ENCODE measurements at places on chromosomes 4 and X. TPM values are rescaled to one million over a fixed set of nuclear protein-coding genes. Genes with fewer than 3 reads are reported as not detected.
A peak's percentile ranks its signal among the peaks of the same experiment; 100 is the strongest.

The PPP1R2C gene
- not detected for total RNA-seq

The CT45A1 gene
- not detected for total RNA-seq

The ETDB gene
- not detected for total RNA-seq

The RASSF6 gene
- not detected for total RNA-seq

- DNase-seq, result no peak
These were observed 231.3 kb upstream of the S100G start for GRCh38 chrX:16418650-16419049.

DNA sequence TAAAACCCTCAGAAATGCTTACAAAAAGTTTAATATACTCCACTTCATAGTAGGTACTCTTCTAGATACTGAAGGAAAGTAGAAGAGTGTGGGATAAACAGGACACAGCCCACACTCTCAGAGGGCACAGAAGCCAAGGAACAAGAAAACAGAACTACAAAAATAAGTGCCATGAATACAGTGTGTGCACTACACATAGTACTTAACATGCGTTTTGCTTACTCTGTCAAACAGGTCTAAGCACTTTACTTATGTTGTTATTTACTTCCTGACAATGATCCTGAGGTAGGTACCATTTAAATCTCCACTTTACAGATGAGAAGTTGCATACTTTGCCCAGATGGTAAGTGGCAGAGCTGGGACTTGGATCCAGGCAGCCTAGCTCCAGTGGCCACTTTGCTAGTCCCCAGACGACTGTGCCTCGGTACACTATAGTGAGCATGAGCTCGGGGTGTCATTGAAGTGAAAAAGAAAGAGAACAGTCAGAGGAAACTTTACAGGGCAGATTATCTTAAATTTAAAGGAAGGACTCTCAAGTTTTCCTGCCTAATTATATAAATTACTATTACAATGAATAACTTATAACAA lies 120.3 kb downstream of the BANK1 start:
- DNase-seq, result no peak

GRCh38 chr4:87423317-87424098 lies 1.1 kb downstream of the NUDT9 start:
- no peak for DNase-seq

DNA sequence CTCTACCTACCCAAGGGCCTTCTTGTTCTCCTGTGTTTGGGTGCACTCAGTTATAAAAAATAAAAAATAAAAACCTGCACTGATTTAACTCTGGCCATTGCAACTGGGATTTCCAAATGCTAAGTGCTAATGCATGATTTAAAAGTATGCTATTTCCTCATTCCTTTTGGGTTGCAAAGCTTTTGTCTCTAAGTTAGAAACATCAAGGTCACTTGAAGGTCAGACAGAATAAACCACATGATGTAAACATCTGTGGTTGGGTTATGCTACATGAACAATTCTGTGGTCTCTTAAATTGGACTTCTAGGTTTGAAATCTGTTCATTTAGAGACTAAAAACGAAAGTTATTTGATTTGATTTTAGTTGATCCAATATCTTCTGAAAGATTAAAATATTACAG lies 1547.4 kb upstream of the TENM3 start:
- no peak for DNase-seq

GRCh38 chr4:38691251-38692008 lies 27.4 kb downstream of the KLF3 start:
- DNase-seq, result no peak

DNA sequence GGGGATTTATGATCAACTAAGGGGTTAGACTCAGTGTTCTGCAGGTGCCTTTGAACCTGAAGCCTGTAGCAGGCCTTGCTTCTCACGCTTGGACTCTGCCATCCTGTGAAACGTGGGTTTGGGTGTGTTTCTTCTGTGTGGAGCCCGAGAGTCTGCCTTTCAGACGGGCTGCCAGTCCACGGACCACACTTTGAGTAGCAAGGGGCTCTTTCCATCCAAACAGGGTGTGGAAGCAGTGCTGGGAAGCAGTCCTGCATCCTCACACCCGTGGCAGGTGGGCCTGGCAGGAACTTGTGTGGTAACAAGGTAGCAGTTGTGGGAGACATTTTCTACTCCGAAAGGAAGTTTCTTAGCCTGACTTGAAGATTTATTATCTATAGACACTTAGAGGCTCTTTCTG lies 22.7 kb downstream of the RGS12 start:
- no peak for DNase-seq

DNA sequence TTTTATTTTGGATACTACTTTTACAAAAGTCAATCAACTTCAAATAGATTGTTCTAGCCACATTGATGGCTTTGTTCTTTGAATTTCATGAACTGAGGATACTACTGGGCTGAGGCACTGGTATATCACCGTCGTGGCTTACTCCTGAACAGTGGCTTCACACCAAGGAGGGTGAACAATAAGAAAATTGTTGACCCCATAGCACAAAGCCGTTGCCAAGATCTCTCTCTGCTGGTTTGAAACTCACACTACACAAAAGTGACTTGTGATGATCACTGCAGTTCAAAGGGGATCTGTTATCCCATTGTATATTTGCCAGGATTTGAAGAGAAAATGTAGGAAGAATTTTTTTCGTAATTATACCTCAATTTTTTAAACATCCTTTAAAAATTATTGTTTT lies 119.6 kb downstream of the PDLIM5 start:
- no peak for DNase-seq

- no peak for DNase-seq
These were observed 238.2 kb downstream of the GPC3 start for GRCh38 chrX:133747196-133747595.

DNA sequence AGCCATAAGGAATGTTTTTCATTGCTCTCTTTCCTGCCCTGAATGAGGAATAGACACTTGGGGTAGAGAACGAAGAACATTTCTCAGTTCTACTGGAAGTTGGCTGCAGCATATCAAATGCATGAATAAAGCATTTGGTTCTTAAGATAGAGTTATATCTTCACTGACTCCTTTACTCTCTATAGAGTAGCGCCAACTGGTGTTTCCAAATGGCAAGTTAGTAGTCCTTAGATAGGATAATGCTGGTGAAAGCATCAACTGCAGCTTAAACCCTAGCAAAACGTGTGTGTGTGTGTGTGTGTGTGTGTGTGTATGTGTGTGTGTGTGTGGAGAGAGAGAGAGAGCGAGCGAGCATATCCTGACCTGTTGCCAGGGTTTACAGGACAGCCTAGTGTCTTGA lies 62.2 kb upstream of the FRMPD4 start:
- DNase-seq, result no peak

DNA sequence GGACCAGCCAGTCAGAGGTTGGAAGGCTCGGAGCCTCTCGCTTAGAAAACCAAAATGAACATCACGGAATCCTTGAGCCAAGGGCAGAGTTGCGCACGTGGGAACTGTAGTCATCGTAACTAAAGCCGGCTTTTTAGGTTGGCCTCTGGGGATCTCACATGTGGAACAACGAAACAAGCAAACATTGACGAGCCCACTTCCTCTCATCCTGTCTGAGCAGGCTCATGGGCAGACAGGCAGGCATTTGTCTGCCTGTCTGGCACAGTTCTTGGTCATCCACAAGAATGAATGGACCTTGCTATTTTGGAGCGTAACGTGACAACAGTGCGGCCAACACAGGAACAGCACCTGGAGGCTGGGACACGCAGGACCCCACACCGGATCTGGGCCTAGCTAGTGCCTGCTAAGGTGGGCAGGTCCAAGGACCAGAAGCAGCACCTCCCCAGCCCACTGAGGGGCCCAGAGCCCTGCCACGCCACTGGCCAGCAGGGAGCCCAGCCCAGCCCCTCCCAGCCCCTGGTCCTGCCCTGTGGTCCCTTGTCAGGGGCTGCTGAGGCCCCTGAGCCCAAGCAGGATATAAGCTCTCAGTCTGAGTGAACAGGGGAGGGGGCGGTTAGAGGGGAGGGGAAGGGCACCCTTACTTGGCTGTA lies 9.2 kb upstream of the TREX2 start:
- no peak for DNase-seq

DNA sequence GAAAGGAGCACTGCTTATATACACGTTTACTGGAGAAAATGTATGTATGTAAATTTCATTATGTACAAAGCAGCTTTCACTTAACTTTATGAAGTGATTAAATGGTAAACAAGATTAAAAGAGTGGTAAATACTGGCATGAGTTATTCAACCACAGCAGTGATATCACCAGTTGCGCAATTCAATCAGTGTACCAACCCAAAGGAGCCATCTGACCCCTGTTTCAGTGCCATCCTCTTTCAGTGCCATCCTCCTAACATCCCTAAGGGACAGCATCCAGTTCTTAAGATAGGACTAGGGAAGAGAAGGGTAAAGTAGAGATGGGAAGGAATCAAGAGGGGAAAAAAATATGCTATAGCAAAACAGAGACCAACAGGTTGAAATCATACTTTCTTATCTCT lies 16.2 kb downstream of the HPF1 start:
- no peak for DNase-seq

- DNase-seq, result no peak
These were observed 61.6 kb upstream of the NAP1L5 start for GRCh38 chr4:88759039-88759894.

- no peak for DNase-seq
These were observed 941.6 kb upstream of the GRID2 start for GRCh38 chr4:91362125-91362524.

GRCh38 chr4:110195561-110196205 lies 2.7 kb downstream of the ELOVL6 start:
- DNase-seq, result peak; percentile 17

GRCh38 chr4:108917255-108917654 lies 154.4 kb upstream of the ETNPPL start:
- no peak for DNase-seq
